ENCODE measurements at places on chromosomes 1 and 21. TPM values are rescaled to one million over a fixed set of nuclear protein-coding genes. Genes with fewer than 3 reads are reported as not detected.

Gene BRDT
- total RNA-seq, result not detected

GRCh38 chr21:41997657-41998056 is 12.5 kb downstream of the ZBTB21 start:
- no peak for DNase-seq

GRCh38 chr1:207937204-207937603 is 26.3 kb upstream of the CD34 start:
- no peak for DNase-seq

Gene PCNX2
- 11.4 TPM for total RNA-seq

Gene SLFNL1
- total RNA-seq, result not detected

Gene SLC45A1
- total RNA-seq, result 0.22 TPM

Gene CNKSR1
- total RNA-seq, result 14.8 TPM

DNA sequence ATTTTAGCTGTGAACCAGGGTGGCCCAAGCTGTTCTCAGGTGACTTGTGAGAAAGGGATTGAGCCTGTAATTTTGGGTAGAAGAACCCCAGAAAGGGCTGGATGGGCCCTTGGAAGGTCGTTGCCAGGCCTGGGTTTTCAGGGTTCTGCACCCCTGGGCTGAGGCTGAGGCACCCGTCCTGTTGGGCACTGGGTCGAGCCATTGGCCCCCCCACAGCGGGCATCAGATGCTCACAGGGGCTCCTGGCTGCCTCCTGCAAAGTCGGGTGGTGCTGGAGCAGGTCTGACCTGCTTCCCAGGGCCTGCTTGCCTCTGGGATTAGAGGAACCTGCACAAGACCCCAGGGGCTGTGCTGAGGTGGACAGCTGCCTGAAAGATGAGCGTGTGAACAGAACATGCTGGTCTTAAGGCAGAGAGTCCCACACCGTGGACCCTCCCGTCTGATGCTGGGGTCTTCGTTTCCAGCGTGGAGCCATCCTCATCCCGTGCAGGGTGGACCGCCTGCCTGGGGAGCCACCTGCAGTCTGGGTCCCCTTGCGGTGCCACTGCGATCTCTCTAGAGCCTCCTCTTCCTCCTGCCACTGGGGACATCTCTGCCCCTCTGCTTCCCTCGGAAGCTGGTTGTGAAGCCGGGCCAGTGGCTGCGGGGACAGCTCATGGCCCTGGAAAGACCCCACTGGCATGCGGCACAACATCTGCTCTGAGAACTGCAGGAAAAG is 1.7 kb upstream of the TRPM2 start:
- DNase-seq, result no peak

Gene FMN2
- 0.43 TPM for total RNA-seq

Gene FLG
- total RNA-seq, result not detected

- no peak for DNase-seq
Observed at GRCh38 chr1:206924592-206925105, 2.9 kb upstream of the FCMR start.
